ENCODE measurements at places on chromosomes 2 and 18. TPM values are rescaled to one million over a fixed set of nuclear protein-coding genes. Genes with fewer than 3 reads are reported as not detected.

- DNase-seq = no peak
These were observed 2.9 kb upstream of the DPYSL5 start for GRCh38 chr2:26845021-26845420.

DNA sequence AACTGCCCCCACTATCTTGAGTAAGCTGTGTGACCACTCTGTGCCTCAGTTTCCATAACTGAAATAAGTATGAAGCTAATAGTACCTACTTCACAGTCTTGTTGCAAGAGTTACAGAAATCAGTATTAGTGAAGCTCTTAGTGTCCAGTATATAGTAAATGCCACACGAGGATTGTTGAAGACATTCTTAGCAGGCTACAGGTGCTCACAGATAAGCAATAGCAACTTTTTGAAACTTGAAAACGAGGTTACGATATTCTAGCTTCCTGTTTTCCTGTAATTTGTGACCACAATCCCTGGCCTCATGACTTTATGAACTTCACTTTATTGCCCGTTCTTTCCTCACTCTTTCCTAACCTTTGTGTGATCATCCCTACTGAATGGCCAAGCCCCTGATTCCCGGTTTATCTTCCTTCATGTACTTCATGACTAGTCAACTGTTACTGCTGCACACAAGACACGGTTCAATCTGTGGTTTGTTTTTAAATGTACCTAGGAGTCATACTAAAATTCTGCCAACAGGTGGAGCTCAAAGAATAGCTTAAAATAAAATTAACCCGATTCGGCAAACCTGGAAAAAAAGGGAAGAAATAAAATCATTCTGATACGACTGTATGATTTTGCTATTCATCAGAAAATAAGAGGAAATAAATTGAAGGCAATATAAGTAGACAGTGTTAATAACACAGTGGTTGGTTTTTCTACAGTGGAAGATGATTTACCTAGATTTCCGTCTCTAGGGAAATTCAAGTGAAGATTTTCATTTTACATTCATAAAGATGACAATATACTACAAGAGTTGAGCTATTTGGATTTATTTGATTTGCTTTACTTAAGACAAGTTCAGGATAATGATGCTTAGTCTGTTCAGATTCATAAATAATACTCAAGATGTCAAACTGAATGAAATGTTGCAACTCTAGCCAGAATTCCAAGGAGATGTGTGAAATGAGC is 38.1 kb upstream of the STAT1 start:
- peak; percentile 60 for DNase-seq

GRCh38 chr2:88451811-88452564 is 505 bp downstream of the FOXI3 start:
- no peak for DNase-seq

- peak; percentile 25 for DNase-seq
These were observed 35.3 kb downstream of the GALNT1 start for GRCh38 chr18:35616664-35617423.

- no peak for DNase-seq
These were observed 9.4 kb downstream of the COLEC11 start for GRCh38 chr2:3604207-3604877.

DNA sequence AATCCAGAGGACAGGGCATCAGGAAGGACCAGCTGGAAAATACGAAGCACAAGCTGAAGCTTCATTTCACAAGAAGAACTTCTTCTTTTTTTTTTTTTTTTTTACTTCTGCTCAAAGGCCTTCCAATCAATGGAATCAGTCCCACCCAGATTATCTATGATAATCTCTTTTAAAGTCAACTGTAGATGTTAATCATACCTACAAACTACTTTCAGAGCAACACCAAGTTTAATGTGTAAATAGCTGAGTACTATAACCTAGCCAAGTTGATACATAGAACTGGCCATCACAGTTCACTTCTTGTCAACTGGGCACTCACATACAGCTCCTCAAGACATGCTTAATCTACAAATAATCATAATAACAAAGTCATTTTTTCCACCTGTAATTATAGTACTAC is 1645.9 kb upstream of the CELF4 start:
- DNase-seq = no peak

GRCh38 chr2:46615986-46616485 is 136.7 kb downstream of the TMEM247 start:
- peak; percentile 29 for DNase-seq

Gene SPDYA
- 1.5 TPM for polyA plus RNA-seq

Gene SLC39A10
- polyA plus RNA-seq = 21.6 TPM

Gene PER2
- polyA plus RNA-seq = 4.4 TPM

Gene SOCS6
- polyA plus RNA-seq = 14.3 TPM

Gene SPATA3
- polyA plus RNA-seq = not detected

Gene TSPYL6
- not detected for polyA plus RNA-seq

Gene IL1F10
- not detected for polyA plus RNA-seq

Measured in hindlimb muscle (tissue), 1 donor.